ENCODE measurements at places on chromosomes 16 and 17.

GRCh38 chr17:17937201-17937853 is 34.9 kb downstream of the TOM1L2 start:
- no peak for DNase-seq

- no peak for DNase-seq
Measured at GRCh38 chr17:82402865-82403264, 15.3 kb upstream of the HEXD start.

GRCh38 chr17:76556765-76557367 is 17.0 kb downstream of the PRCD start:
- DNase-seq, result no peak

DNA sequence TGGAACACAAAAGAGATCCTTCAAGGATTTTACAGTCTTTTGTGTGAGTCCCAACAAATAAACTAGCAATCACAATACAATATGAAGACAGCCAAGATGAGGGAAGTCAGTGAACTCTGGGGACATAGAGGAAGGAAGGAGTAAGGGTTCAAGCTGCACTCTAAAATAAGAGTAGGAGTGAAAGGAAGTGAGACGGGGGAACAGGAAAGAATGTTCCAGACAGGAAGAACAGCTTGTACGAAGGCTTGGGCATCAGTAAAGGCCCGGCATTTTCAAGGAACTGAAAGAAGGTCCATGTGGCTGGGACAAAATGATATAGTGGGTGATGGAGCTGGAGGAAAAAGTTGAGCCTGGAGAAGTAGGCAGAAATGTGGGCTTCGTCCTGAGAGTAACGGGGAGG is 4.5 kb downstream of the CCL17 start:
- DNase-seq, result no peak

DNA sequence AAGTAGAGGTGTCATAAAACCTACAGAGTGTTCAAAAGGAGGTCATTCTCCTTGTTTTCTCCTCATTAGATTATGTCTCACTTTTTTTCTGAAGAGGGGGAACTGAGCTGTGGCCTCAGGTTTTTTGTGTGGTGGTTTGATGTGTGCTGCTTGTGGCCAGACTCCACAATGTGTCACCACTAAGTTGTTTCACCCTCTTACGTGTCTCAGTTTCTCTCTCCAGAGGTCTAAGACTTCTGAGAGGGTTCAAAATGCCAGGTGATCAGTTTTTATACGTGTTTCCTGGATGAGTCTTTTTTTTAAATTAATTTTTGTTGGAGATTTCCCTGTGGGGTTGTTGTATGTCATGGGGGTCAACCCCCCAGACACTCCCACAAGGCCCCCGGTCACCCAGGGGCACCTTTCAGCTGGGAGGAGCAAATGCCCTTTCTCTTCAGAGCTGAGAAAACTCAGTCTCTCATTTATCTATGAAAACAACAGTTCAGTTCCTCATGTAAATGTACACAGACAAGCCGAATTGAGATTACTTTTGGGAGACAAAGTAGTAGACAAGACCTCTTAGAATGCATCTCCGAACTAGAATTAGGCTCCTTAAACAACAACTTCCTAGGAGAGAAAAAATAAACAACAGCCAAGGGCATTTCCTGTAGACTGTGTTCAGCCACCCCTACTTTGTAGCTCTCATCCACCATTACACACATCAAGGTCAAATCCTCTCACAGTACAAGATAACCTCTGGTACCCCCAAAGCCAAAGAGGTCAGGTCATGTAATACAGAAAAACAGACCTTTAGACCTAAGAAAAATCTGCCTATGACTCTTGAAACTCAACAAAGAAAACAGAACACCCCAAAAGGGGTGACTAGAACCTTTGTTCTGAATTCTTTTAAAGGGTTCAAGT is 23.9 kb upstream of the TMEM98 start:
- DNase-seq, result no peak

All from vagina (tissue), 2 donors.